Stomach (tissue), 19 donors: ENCODE measurements at places on chromosomes 3 and 15. TPM values are rescaled to one million over a fixed set of nuclear protein-coding genes. Genes with fewer than 3 reads are reported as not detected.

The TADA3 gene
- total RNA-seq = 29.2 TPM

GRCh38 chr3:187935623-187936156 lies 190.4 kb upstream of the BCL6 start:
- H3K27me3 ChIP-seq = no peaks in the 10 kb centered on the region
- H3K27ac ChIP-seq = no peak overlapping the region
- no peak for DNase-seq
- H3K4me3 ChIP-seq = no peak overlapping the region
- H3K4me1 ChIP-seq = no peaks in the 10 kb centered on the region

- no peak for DNase-seq
- H3K27ac ChIP-seq = no peak overlapping the region
Measured at GRCh38 chr3:82736696-82737277, 975.3 kb upstream of the GBE1 start.

The PSTPIP1 gene
- 75.4 TPM for total RNA-seq

DNA sequence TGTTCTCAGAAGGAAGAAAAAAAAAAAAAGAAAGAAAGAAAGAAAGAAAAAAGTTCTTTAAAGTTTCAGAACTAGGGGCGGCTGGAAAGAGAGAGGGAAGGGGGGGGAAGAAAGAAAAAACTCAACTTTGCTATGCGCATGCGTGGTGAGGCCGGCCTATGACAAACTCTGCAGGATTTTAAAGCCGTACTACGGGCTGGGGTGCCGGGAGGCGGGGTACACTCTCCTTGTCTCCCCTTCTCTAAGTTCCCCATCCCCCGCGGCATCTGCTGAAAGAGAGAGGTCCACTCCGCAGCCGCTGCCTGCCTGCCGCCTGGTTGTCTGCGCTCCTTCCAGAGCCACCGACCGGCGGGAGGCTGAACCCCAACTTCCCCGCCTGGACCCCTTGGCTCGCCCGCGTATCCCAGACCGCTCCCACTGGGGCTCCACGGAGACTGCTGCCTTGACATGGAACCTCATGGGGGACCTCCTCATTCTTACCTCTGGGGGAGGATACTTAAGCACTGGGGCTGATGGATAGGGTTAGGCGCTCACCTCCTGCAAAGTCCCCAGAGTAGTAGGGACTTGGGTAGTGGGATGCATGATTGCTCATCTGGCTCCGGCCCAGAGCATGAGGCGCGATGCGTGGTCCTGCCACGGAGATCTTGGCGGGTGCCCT lies 1.4 kb upstream of the WNT5A start:
- DNase-seq = peak; percentile 91
- H3K4me3 ChIP-seq = peak overlapping the region; percentile 84
- H3K4me1 ChIP-seq = peaks cover 34% of the 10 kb centered on the region
- H3K27me3 ChIP-seq = no peaks in the 10 kb centered on the region
- no peaks in the 10 kb centered on the region for H3K36me3 ChIP-seq
- no peak overlapping the region for H3K27ac ChIP-seq

DNA sequence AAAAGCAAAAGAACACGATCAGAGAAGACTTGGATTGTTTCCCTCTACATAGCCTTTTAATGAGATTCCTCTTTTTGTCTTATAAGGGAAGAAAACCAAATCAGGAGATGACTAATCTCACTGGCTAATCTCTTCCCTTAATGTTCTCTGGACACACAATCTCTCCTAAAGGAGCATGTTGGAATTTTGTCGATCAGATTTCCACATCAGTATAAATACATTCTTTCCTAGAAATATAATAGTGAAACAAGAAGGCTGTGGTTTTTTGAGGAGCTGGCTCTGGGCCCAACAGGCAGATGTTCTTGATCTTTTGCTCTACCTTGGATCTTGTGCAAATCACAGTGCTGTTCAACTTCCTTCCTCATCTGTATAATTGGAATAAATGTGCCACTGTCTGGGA lies 94.0 kb downstream of the GTPBP8 start:
- no peaks in the 10 kb centered on the region for H3K27me3 ChIP-seq
- no peak overlapping the region for H3K27ac ChIP-seq
- H3K4me3 ChIP-seq = no peak overlapping the region

DNA sequence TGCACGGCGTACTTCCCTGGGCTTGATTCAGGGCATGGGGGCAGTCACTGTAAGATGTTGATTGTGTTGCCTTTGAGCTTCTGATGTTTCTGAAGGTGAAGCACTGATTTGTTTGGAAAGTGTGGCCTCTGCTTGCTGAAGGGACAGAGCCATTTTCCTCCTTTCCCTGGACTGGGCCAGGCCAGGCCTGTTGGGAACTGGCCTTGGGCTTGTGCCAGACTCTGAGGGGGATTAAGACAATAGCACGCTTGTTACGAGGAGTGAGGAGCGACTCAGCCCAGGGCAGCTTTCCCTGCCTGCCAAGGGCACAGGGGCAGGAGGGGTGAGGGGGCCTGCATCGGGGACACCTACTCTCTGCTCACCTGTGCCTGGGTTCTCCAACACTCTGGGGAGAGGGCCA lies 42.9 kb downstream of the LINGO1 start:
- H3K4me3 ChIP-seq = no peak overlapping the region
- H3K36me3 ChIP-seq = no peaks in the 10 kb centered on the region
- H3K27ac ChIP-seq = no peak overlapping the region
- no peaks in the 10 kb centered on the region for H3K4me1 ChIP-seq
- peaks cover 3% of the 10 kb centered on the region for H3K27me3 ChIP-seq

The B3GALNT1 gene
- 4.6 TPM for total RNA-seq

DNA sequence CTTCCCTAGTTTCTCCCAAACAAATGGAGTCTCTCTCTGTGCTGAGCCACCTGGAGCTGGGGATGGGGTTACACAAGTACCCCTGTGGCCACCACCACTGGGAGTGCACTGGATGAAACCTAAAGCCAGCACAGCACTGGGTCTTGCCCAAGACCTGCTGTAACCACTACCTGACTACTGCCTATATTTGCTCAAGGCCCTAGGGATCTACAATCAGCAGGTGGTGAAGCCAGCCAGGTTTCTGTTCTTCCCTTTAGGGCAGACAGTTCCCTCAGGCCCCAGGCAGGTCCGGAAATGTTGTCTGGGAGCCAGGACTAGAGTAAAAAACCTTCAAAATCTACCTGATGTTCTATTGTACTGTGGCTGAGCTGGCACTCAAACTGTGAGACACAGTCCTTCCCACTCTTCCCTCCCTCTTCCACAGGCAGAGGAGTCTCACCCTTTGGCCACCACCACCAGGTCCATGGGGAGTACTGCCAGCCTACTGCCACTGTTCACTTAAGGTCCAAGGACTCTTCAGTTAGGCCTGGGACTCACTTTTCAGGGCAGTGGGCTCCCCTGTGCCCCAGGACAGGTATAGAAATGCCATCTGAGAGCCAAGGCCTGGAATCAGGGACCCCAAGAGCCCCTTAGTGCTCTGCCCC lies 23.8 kb downstream of the C3orf20 start:
- DNase-seq = no peak
- no peaks in the 10 kb centered on the region for H3K27me3 ChIP-seq
- no peak overlapping the region for H3K4me3 ChIP-seq
- H3K36me3 ChIP-seq = no peaks in the 10 kb centered on the region

DNA sequence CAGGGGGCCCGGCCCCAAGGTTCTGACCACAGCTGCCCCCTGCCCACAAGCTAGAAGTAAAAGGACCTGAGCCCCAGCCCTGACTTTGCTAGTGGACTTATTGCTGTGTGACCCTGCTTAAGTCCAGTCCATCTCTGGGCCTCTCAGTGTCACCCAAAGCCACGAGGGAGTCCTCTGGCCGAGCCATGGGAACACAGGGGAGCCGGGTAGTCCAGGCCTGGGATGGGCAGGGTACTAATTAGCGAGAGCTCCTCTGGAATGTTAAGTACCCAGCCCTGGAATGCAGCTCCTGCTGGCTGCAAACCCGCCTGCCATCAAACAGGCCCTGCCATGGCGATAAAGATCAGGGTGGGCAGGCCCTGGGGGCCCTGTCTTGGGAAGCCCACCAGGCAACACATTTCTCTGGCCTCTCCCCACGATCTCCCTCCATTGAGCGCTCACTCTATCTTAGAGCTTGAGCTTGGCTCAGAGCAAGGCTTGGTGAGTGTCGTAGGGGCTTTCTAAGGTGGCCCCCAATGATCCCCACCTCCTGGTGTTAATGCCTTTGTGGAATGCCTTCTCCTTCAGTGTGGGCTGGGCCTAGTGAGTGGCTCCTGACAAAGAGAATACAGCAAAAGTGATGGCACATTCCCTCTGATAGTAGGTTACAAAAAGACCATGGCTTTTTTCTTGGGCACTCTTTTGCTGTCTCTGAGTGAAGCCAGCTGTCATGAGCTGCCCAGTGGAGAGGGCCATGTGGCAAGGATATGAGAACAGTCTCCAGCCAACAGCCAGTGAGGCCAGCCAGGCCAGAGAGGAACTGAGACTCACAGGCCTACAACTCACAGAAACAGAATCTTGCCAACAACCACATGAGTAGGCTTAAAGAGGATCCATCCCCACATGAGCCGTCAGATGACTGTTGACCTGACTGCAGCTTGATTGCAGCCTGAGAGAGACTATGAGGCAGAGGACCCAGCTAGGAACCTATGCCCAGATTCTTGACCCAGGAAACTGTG lies 133.1 kb downstream of the SMAD6 start:
- DNase-seq = no peak
- no peak overlapping the region for H3K27ac ChIP-seq
- no peaks in the 10 kb centered on the region for H3K27me3 ChIP-seq
- H3K36me3 ChIP-seq = no peaks in the 10 kb centered on the region
